ENCODE measurements at places on chromosomes 6 and 20.
A peak's percentile ranks its signal among the peaks of the same experiment; 100 is the strongest.

- H3K4me1 ChIP-seq, result peaks cover 48% of the 10 kb centered on the region
- H3K27me3 ChIP-seq, result no peaks in the 10 kb centered on the region
- peak overlapping the region; percentile 82 for H3K27ac ChIP-seq
- H3K4me3 ChIP-seq, result no peak overlapping the region
Observed at GRCh38 chr6:16698162-16698533, 63.1 kb downstream of the ATXN1 start.

DNA sequence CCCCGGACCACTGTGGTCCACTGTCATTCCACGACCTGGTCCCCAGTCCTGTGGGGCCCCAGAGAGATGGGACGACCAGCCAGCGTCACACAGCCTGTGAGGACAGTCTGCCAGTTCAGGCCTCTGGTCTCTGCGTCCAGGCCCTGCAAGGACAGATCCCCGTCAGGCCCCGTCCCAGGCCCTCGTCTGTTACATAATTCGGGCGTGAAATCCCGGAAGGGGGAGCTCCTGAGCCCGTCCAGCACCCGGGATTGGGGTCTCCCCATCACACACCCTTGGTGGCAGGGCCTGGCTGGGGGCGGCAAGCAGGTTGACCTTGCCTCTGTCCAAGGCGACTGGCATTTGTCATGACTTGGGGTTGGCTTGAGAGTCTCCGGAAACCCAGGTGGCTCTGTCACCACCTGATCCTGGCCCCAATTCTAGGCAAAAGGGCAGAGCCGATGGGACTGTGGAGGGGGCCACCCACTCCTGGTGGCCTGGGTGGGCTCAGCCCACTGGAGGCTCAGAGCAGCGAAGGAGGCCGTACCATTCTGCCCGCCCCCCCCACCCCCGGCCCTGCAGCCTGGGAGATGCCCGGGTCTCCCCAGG is 73.8 kb upstream of the GATA5 start:
- H3K4me1 ChIP-seq, result peaks cover 14% of the 10 kb centered on the region
- H3K36me3 ChIP-seq, result no peaks in the 10 kb centered on the region
- H3K27me3 ChIP-seq, result peaks cover 44% of the 10 kb centered on the region

DNA sequence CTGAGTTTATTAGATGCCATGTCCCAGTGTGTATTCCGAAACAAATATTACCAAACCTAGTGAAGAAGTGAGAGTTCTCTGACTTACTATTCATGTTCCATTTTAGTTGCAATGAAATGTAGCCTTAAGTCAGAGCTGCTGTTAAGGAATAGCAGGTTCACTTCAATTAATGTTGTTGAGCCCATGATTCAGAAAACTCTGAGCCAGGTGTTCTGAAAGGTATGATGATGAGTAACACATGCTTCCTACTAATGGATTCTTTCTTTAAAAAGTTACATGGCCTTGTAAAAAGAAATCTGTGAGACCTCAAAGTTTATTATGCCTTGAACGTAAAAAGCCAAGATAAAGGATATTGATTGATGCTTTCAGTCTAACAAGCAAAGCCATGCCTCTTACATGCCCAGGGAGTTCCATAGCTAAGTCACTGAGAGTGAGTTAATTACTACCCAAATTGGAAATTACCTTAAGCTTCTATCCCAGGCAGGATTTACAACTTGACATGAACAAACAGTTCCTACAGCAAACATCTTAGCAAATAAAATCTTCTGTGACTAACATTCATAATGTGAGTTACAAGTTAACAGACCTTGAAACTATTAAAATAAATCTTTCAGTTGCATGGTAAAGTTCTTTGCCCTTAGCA is 122.9 kb downstream of the AKAP7 start:
- no peak for DNase-seq
- no peaks in the 10 kb centered on the region for H3K27me3 ChIP-seq
- peaks cover 43% of the 10 kb centered on the region for H3K4me1 ChIP-seq
- H3K27ac ChIP-seq, result peak overlapping the region; percentile 36
- H3K36me3 ChIP-seq, result peaks cover 19% of the 10 kb centered on the region

DNA sequence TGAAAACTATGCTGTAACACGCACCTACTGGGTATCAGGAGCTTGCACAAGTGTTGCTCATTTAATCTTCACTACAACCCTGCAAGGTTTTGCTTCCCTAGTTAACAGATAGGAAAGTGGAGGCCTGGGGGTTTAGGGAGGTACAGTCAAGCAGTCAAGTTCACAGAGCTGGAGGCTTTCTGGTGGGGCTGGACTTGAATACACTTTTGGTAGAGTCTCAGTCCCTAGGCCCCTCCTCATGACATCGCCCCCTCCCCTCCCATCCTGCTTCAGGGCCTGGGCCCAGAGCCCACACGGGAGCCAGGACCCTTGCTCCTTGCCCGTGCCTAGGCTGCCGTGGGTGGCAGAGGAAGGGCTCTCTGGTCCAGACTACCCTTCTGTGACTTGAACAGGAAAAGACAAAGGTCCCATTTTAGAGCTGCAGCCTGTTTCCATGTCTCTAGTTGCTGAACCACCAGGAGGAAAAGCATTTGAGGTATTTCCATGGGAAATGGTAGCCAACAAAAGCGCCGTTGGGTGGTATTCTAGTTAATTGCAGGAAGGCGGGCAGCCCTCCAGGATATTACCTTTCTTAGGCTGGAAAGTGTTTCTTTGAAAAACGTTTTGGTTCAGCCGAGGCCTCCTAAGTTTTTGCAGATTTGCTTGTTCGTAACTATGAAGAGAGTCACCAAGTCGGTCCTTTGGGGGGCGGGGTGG is 84.9 kb downstream of the CDC5L start:
- peaks cover 2% of the 10 kb centered on the region for H3K27me3 ChIP-seq
- H3K36me3 ChIP-seq, result no peaks in the 10 kb centered on the region
- no peak overlapping the region for H3K27ac ChIP-seq
- no peaks in the 10 kb centered on the region for H3K4me1 ChIP-seq
- H3K4me3 ChIP-seq, result no peak overlapping the region
- no peak for DNase-seq

- H3K4me3 ChIP-seq, result no peak overlapping the region
- H3K27me3 ChIP-seq, result no peaks in the 10 kb centered on the region
- H3K27ac ChIP-seq, result no peak overlapping the region
Observed at GRCh38 chr6:136036601-136037000, 185.1 kb downstream of the PDE7B start.
